ENCODE measurements at places on chromosomes 5 and 9.

GRCh38 chr9:31137176-31138160 is 1247.0 kb upstream of the ACO1 start:
- DNase-seq, result no peak

DNA sequence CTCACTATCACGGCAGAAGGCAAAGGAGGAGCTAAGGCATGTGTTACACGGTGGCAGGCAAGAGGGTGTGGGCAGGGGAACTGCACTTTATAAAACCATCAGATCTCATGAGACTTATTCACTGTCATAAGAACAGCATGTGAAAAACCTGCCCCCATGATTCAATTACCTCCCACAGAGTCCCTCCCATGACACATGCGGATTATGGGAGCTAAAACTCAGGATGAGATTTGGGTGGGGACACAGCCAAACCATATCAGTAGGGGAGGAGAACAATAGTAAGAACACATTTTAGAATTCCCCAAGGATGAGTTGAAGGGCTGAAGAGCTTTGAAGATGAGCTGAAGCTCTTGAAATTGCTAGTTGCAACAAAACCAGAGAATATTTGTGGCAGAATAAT is 287.9 kb downstream of the SMARCA2 start:
- DNase-seq, result no peak

DNA sequence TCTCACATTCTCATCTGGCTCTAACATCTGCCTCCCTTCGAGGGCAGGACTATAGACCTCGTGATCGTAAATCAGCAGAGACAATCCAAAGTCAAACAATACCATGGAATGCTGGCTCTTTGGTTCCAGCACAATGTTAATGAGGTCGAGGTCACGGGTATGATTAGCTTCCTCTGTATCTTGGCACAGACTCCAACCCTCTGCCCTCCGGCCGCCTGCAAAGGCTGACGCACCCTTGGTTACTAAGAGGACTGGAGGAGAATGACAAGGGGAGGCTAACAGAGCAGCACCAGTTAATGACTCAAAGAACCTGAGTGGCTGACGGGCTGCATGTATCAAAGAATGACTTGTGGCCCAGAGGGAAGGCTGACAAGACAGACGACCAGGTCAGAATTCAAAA is 10.1 kb downstream of the LHFPL2 start:
- no peak for DNase-seq

DNA sequence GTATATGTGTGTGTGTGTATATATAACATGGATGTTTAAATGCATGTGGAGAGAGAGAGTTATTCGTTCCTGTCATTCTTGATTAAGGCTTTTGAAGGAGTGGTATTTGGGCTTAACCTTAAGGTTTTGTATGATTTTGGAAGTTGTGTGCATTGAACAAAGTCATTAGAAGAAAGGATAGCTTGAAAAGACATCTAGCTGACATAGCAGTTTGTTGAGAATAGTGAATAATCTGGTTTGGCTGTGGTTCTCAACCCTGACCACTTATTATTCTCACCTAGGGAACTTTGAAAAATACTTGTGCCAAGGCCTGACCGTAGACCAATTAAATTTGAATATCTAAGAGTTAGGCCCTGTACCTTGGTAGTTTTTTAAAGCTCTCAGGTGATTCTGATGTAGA is 141.1 kb upstream of the SH3GL2 start:
- no peak for DNase-seq

- DNase-seq, result no peak
Observed at GRCh38 chr9:134188386-134189144, 24.2 kb upstream of the RNU6ATAC start.

DNA sequence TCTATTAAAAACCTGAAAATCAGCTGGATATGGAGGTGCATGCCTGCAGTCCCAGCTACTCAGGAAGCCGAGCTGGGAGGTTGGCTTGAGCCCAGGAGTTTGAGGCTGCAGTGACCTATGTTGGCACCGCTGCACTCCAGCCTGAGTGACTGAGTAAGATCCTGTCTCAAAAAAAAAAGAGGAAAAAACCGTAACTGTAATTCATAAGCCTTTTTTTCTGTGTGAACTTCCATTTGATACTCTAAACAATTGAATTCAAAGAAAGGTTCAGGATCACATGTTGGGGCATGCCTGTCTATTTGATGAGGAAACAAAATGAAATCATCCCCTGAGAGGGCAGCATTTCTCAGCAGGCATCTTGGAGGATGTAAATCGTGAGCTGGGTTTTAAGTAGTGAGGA is 38.8 kb downstream of the ITGA2 start:
- no peak for DNase-seq

GRCh38 chr9:79471580-79472543 is 99.9 kb upstream of the TLE4 start:
- no peak for DNase-seq
